GOT3 (cell line): ENCODE measurements at places on chromosomes 7 and 10.

DNA sequence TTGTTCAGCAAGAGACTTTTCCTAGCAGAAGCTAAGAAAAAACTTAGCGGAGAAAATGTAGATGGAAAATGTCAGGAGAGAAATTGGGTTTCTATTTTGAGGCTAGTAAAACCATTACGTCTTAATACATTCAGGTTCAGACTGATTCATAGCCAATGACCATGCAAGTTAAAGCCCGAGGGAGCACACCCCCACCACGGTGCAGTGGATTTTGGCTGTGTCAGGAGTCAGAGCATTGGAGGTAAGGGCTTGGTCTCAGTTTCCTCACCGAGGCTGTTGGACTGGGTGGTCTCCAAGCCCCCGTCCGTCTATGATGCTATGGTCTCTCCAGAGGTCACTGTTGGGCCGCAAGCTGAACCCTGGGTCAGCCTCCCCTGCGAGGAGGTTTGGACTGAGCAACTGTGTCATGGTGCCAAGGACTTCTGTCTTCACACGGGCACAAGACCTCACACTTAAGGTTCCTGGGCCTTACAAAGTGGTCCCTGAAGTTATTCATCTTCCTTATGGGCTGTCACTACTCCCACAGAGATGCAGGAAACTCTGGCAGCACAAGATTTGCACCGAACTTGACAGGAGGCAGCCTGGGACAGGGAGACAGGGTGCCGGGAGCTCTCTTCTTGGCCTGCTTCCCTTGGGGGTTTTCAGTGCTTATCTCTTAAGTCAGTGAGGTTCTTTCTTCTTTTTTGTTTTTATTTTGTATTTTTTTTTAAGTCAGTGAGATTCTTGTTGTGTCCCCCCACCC, 186.8 kb downstream of the PHTF2 start:
- no peak for DNase-seq

DNA sequence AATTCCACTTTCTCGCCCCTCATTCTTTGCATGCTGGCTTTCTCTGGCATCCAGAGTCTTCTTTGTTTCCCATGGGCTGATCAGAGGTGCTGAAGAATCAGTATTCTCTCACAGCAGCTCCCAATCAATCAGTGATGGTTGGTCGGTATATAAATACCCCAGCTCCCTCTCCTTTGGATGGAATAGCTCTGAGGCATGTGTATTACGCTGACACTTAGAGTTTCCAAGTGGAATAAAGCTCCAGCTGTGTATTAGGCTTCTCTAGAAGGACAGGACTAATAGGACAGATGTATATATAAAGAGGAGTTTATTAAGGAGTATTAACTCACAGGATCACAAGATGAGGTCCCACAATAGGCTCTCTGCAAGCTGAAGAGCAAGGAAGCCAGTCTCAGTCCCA, 218.3 kb upstream of the GRB10 start:
- DNase-seq: no peak

GRCh38 chr10:84654671-84655070, 326.3 kb downstream of the CCSER2 start:
- no peak for DNase-seq

DNA sequence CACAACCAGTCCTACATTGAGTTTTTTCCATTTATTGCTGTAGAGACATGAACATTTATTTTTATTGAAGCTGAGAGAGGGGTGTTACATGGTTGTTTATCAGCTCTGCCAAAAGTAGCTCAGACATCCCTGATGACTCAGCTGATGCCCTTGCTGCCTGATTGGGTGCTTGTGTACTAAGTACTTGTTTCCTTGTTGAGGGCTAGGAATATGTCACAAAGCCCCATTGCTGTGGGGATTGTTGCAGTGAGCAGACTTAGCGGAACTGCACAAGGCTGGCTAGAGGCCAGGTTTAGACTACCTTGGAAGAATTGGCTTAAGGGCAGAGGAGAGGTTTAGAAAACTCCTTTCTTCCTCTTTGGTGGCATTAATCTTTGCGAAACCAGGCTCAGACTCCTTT, 110.6 kb downstream of the AUTS2 start:
- DNase-seq: no peak

DNA sequence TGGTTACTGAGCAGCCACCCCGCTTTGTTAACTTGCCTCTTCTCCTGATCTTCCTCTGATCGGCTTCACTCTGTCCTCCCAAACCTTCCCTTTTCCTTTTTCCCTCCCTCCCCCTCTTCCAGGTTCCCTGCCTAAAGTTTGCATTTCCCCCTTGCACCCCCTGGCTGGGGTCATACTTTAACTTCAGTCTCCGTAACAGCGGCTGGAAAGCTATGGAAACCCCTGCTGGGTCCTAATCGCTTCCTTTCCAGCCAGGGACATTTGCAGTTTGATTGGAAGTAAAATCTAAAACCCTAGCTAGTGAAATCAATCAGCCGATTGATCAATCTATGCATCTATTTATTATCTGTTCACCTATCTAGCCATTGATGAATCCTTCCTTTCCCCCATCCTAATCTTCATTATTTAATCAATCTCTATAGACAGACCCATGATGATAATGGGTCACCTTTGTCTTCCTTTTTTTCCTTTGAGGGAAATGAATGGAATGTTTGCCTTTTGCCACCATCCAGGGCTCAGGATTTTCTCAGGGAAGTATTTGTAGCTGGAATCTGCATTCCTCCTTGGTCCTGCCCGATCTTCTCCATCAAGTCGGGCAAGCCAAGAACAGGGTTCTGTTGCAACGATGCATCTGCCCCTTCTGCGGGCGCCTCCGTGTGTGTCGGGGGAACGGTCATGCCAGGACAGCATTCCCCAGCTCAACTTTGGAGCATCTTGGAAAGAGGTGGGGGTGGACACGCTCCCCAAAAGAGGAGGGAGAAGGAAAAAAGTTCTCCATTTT, 8.8 kb downstream of the GATA3 start:
- no peak for DNase-seq

- DNase-seq: no peak
These were observed 50.0 kb upstream of the BET1 start for GRCh38 chr7:94054130-94054529.
